ENCODE measurements at places on chromosomes 5 and 9.

- no peak for DNase-seq
Observed at GRCh38 chr9:120717176-120717575, 2.9 kb upstream of the MEGF9 start.

- DNase-seq, result no peak
Observed at GRCh38 chr9:97773091-97773490, 76.0 kb upstream of the XPA start.

DNA sequence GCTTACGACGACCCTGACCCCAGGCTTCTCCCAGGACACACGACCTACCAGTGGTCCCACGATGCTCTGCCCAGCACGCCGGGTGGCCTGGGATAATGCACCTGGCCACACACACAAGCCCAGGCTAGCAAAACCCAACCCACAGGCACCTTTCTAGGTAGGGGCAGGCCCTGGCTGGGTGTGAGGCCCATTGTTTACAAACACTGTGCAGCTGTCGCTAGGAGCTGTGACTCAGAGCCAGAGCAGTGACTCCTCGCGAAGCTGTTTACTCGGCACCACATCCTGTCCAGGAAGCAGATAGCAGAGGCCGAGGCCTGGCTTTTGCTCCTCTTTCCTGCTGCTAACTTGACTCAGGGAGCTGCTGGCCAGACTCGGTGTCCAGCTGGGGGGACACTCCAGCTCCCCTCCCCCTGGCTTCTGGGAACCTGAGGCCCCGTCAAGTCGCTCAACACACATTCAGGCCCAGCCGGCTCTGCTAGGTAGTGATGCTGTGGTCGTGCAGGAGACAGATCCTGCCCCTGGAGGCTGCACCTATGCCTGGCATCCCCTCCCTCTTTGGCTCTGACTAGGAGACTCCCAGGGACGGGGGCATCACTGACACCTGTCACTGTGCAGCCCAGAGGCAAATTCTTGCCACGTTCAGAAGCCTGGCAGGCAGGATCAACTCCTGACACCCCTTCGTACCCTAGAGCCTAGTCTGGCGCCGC is 12.8 kb upstream of the RALGDS start:
- peak; percentile 89 for DNase-seq

- DNase-seq, result no peak
Observed at GRCh38 chr9:37992924-37993349, 76.1 kb downstream of the SHB start.

- no peak for DNase-seq
Observed at GRCh38 chr5:42555797-42556196, 132.6 kb downstream of the GHR start.

DNA sequence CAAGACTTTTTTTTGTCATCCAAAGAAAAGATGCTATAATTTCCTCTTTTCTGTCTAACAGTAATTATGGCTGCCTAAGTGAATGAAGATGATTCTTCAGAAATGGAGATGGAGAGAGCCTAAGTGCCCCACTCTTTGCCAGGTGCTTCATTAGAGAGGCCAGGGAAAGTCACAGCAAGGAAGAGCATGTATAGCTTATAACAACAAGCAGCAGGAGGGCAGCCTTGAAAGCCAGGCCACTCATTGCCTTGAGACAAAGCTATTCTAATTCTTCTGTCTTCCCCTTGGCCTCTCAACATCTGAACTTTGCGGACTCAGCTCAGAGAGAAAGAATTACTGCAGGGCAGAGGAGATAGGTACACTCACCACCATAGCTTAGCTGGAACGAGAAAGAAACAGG is 112.0 kb upstream of the ZNF366 start:
- no peak for DNase-seq

DNA sequence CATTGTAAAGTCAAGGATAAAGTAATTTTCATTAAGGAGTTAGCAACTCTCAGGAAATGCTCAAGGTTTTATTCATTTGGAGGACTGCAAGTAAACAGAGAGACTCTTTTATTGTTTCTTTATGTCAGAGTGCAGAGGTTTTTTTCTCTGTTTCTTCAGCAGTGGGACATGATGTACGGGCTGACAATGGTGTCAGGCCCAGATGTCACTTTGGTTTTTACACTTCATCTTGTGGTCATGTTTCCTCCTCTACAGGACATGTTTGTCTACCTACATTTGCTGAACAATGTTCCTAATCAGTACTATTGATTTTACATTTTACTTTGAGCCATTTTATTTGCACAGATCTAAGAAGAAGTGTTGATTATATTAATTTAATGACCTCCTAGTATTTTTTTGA is 72.8 kb upstream of the PARP8 start:
- DNase-seq, result no peak

DNA sequence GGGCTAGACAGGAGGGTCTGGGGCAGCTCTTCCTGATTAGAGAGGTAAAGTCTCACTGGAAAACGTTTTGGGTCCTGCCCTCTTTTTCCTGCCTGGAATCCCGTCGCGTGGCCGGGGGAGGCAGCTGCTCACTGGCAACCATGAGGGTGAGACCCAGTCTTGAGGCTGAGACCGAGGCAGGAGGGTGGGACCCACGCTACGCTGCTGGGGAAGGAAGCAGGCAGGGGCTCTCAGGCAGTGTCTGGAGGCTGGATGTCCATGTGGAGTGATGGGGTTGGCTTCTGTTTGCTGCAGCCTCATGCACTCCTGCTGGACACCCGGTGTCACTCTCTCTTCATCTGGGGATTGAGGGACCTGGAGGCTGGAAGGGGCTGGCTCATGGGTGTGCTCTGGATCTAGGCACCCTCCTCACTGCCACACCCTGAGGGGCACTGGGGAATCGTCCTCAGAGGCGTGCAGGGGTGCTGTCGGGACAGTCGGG is 11.3 kb upstream of the SLC2A6 start:
- DNase-seq, result no peak

GRCh38 chr9:14283276-14283675 is 30.7 kb downstream of the NFIB start:
- DNase-seq, result no peak

GRCh38 chr5:33339413-33339812 is 101.4 kb upstream of the TARS1 start:
- no peak for DNase-seq

GRCh38 chr9:120942186-120943001 is 15.8 kb upstream of the TRAF1 start:
- DNase-seq, result no peak

GRCh38 chr9:112670991-112671625 is 46.8 kb downstream of the INIP start:
- no peak for DNase-seq

- no peak for DNase-seq
Observed at GRCh38 chr9:128457207-128457606, 1.4 kb downstream of the ODF2 start.

GRCh38 chr5:40841068-40841805 is at the start of gene CARD6:
Gene CARD6, plus strand, starts transcription at chr5:40841367. Its CDS starts 16 bp downstream, at chr5:40841383.
- DNase-seq, result no peak

- no peak for DNase-seq
Observed at GRCh38 chr5:163463063-163463435, 2.6 kb downstream of the HMMR start.

DNA sequence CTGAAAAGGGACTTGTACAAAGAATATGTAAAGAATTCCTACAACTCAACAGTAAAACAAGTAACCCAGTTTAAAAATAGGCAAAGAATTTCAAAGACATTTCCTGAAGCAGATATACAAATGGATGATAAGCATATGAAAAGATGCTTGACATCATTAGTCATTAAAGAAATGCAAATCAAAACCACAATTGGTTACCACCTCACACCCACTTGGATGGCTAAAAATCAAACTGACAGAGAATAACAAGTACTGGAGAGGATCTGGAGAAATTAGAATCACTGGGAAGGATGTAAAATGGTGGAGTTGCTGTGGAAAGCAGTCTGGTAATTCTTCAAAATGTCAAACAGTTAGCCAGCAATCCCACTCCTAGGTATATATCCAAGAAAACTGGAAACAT is 12.5 kb upstream of the FOXE1 start:
- no peak for DNase-seq

GRCh38 chr9:129183495-129184218 is 5.6 kb upstream of the IER5L start:
- DNase-seq, result no peak

GRCh38 chr5:32278406-32278805 is 34.3 kb downstream of the MTMR12 start:
- DNase-seq, result no peak

GRCh38 chr5:136466041-136466415 is 100.7 kb upstream of the TRPC7 start:
- DNase-seq, result no peak

- no peak for DNase-seq
Observed at GRCh38 chr9:121889990-121890563, 203.0 kb downstream of the TTLL11 start.

GRCh38 chr5:143054480-143054941 is 284.3 kb downstream of the ARHGAP26 start:
- DNase-seq, result no peak

DNA sequence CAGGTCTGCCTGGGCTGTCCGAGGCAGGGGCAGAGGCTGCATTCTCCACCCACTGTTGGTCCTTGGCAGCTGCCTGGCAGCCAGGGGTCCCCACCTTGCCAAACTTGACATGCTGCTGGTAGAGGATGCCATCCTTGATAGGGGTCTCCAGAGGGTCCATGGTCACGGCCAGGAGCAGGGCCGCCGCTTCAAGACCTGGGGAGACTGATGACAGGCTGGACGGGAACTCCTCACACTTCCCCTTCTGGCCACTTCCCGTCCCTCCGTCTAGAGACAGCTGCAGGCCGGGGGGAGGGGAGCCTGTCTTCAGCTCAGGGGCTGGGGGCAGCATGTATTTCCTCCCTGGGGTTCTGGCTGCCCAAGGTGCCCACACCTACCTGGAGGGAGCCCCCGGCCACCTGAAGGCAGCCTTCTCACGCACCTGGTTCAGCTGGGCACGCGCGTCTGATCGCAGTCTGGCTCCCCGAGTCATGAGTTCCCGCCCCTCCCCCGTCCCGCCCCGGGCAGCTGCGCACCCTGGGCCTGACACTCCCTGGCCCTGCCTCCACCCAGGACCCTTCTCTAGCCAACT is at the start of gene DOK3:
DOK3 (minus strand) TSS at position 446 of the 571 bp plus-strand sequence; CDS start at position 160, 286 bp downstream.
- no peak for DNase-seq

All from HCT116 (cell line).